ENCODE measurements at places on chromosomes 6 and 20.

- peak; percentile 37 for DNase-seq
These were observed 19.3 kb downstream of the UQCC2 start for GRCh38 chr6:33692078-33692759.

- no peak for DNase-seq
These were observed 9.7 kb upstream of the ALDH8A1 start for GRCh38 chr6:134959603-134960002.

DNA sequence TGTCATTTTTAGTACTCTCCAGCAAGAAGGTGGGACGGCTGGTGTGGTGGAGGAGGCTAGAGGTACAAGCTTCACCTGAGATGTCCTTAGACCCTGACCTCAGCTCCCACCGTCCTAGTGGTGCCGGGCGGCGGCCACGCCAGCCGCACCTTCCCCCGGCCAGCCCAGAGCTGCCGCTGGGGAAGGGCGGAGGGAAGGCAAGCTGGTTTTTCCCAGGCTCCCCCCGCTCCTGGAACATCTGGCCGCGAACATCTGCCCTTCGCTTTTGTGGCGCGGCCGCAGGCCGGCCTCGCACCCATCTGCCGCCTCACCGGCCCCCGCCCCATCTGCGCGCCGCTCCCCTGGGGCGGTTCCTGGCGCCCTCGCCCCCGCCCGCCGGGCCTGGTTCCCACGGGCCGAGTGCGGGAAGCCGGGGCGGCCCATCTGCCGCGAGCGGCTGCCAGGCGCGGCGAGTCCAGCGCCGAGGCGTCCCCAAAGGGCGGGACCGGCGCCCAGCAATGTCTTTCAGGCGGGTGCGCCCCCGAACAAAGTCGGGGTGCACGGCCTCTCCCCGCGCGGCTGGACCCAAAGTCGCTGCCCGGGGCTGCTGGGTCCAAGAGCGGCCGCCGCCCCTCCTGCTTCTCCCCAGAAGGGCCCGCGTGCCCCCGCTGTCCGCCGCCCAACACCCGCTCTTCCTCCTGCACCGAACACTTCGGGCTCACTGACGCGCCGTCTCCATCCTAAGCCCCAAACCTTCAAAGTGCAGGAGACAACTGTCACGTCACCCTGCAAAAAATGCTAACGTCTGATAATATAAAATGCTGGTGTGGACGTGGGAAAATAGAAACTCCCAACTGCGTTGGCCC lies 17.3 kb upstream of the ID1 start:
- DNase-seq: peak; percentile 54

DNA sequence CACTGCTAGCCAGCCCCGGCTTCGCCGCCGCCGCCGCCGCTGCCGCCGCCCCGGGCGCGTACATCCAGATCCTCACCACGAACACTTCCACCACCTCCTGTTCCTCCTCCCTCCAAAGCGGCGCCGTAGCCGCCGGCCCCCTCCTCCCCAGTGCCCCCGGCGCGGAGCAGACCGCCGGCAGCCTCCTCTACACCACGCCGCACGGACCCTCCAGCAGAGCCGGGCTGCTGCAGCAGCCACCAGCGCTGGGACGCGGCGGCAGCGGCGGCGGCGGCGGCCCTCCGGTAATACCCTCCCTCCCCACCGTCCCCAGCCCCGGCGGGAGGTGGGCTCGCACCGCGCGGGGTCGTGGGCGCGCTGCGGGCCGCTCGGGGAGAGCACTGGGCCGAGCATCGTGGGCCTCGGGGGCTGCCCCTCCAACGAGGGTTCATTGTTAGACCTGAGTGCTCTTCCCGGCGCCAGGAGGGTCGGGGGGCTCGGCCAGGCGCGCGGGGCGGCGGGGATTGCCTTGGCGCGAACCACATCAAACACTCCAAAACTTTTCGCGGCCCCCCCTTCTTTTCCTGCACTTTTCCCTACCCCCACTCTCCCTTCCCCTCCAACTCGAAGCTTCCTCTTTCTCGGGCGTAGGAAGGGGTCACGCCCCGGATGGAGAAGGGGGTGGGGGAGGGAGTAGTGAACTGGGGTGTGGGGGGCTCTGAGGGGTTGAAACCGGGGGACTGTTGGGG lies 827 bp downstream of the E2F3 start:
- DNase-seq: peak; percentile 71

- peak; percentile 80 for DNase-seq
These were observed 56.1 kb upstream of the B3GAT2 start for GRCh38 chr6:71012866-71013469.

DNA sequence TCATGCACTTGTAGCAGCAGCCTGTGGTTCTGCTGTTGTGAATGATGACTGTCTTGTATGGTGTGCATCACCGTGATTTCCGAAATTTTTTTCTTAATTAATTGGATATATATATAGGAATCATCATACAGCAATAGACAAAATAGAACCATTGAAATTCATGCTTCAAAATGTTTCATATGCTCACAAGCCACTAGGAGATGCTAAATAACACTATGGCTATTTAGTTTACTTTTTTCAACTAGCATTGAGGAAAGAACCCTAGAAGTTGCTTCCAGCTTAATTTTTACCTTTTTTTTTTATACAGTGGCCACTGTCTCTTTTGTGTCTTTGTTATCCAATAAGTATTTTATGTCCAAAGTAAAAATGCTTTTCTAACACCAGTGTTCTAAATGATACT lies 485.4 kb downstream of the CDKAL1 start:
- DNase-seq: no peak

- DNase-seq: no peak
These were observed 51.8 kb downstream of the CDH26 start for GRCh38 chr20:60009826-60010616.
